ENCODE measurements at places on chromosomes 1 and 21.

- no peak for DNase-seq
Observed at GRCh38 chr1:243312952-243313634, 57.3 kb downstream of the SDCCAG8 start.

- DNase-seq = no peak
Observed at GRCh38 chr1:85450832-85451231, 14.1 kb downstream of the DDAH1 start.

GRCh38 chr21:45013260-45013841 is 61.0 kb upstream of the ADARB1 start:
- no peak for DNase-seq

GRCh38 chr1:192629612-192630011 is 6.3 kb upstream of the RGS13 start:
- DNase-seq = no peak

DNA sequence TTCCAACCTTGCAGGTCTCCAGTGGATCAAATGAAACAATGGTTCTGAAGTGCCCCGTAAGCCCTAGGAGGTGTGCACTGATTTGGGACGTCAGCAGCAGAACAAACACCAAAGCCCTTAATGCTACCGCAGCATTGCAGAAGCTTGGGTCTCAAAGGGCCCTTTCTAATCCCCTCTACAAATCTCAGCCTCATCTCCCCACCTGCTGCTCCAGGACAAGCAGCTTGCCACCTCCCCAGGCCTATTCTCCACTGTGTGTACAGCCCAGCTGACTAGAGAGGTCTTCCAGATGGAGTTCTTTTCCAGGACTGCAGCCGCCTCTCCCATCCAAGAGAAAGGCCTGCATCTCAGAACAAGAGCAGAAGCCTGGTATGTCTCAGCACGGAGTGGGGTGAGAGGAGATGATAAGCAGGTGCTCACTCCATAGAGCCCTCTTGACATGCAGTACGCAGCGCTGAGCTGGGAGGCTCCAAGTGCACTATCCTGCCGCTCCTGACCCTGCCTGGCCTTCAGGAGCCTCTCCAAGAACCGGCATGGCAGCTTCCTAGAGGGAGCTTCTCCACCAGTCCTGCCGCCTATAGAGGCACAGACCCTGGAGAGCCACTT is 46.3 kb downstream of the MRPL37 start:
- no peak for DNase-seq

- DNase-seq = no peak
Observed at GRCh38 chr1:168656485-168656884, 72.5 kb downstream of the DPT start.

- no peak for DNase-seq
Observed at GRCh38 chr1:25906644-25907300, 553 bp upstream of the STMN1 start.

DNA sequence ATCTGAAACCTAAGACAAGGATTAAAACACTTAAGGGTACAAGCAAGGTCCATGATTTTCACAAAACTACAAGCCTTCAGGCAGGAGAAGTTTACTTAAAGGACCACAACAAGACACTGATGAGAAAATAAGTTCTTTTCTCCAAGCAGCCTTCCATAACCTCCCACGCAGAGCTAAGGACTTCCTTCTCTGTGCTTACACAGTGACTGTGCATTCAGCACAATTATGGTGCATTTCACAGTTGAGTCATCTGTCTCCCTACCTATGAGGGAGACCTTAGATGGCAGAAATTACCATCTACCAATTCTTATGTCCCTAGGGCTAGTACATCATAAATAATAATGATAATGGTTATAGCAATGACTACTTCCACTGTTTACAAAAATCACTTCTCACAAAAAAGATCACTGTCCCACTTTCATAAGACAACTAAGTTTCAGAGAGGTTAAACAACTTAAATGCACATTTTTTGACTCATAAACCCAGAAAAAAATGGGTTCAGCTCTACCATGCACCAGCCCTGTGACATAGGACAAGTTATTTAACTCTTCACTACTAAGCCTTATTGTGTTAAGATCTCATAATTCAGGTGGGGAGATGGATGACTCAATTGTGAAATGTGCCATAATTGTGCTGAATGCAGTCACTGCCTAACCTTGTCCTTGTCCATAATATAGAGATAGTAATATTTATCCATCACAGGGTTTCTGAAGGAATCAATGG is 45.3 kb downstream of the TARBP1 start:
- DNase-seq = no peak

DNA sequence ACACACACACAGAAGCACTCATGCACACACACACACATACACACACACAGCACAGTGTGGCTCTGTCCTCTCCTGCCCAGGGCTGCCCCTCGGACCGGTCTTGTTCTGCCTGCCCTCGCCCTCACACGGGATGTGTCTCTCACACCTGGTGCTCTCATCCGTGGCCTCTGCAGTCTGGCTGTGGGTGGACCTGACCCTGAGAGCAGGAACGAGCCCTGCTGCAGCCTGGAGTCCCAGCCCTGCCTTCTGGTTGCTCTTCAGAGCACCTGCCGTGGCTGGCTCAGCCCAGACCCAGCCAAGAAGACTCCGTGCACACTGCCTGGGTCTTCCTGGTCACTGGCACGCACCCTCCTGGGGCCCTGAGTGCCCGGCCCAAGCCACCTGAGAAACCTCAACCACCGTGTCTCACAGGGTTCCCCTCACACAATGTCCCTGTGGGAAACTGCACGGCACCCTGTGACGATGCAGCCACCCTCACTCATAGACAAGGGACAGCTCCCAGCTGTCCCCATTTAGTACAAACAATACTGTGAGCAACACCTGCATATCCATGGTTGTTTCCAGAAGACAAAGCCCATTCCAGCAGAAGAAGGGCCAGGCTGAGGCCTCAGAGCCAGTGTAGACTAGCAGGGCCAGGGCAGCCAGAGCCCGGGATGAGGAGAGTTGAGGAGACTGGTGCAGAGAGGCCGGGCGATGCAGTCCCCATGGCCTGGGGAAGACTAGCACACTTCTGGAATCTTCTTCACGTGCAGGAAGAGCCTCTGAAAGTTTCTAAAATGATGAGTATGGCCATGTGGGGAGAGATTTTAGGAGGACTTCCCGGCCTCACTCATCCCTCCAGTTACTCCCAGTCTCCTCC is 234.0 kb downstream of the NPHP4 start:
- no peak for DNase-seq

- DNase-seq = no peak
Observed at GRCh38 chr1:194568610-194569009, 1382.2 kb upstream of the B3GALT2 start.

GRCh38 chr1:39076127-39076798 is 50.1 kb downstream of the NDUFS5 start:
- DNase-seq = no peak

DNA sequence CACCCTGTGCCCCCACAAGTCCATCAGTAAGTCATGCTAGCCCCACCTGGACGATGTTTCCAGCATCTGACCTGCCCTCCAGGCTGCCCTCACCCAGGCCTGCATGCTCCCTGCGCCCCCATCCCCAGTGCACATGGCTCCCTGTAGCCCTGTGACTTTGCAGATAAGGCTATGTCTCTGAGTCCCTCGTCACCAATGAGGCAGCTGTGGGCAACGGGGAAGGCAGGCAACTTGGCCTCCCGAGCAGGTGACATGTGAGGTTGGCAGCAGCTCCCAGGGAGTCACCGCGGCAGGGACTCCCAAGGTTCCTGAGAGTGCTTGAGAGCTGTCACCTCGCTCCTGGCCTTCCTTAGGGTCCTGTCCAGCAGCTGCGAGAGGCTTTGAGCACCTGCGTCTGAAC is 32.4 kb upstream of the AGPAT3 start:
- no peak for DNase-seq

- no peak for DNase-seq
Observed at GRCh38 chr1:202355944-202356553, 7.5 kb downstream of the PPP1R12B start.

DNA sequence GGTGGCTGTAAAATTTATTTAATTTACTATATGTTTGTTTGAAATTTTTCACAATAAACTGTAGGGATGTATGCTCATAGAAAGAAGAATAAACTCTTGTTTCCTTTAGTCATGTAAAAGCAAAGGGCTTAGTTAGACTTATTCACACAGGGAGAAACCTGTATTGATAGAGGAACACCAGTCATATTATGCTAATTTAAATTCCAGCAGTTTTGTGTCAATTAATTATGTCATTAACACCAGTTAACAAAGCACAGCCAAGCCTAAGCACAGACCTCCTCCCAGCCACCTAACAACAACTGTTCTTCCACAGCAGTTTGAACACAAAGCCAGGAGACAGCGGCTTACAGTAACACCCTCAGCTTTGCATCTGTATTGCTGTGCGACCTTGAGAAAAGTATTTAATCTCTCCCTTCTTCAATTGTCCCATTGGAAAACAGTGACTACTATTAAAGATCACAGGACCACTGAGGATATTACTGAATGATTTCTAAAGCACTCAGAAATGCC is 260.8 kb upstream of the RRP15 start:
- no peak for DNase-seq

DNA sequence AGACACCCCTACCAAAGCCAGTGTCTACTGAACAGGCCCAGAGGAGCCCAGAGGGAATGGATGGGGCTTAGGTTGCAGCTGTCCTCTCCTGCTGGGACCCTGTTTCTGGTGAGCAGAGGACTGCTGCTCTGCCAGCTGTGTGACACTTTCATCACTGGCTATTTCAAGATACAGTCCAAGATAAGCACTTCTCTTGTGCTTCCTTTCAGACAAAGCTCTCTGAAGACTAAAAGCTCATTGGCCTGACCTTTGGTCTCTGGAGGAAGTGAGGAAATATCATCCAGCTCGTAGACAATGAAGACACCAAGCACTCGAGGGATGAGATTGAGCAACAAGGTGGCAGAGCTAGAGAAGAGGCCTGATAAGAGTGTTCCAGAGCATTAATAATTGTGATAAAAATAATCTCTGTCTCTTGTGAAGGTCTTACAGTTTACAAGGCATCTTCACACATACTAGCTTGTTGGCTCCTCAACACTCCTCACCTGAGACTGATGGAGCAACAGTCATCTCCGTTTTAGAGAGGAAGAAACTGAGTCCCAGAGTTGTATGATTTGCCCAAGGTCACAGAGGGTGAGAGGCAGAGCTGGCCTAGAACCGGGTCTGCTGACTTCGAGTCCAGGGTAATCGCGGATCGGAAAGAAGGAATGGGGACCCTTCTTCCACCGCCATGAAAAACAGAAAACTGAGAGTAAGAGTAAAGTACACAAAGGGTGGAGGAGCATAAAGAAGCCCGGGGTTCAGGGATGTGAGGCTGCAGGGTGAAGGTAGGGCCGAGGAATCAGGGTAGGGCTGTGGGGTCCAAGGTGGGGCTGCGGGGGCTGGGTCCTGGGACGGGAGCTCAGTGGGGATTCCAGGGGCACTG is 666 bp downstream of the PAFAH2 start:
- peak; percentile 44 for DNase-seq

DNA sequence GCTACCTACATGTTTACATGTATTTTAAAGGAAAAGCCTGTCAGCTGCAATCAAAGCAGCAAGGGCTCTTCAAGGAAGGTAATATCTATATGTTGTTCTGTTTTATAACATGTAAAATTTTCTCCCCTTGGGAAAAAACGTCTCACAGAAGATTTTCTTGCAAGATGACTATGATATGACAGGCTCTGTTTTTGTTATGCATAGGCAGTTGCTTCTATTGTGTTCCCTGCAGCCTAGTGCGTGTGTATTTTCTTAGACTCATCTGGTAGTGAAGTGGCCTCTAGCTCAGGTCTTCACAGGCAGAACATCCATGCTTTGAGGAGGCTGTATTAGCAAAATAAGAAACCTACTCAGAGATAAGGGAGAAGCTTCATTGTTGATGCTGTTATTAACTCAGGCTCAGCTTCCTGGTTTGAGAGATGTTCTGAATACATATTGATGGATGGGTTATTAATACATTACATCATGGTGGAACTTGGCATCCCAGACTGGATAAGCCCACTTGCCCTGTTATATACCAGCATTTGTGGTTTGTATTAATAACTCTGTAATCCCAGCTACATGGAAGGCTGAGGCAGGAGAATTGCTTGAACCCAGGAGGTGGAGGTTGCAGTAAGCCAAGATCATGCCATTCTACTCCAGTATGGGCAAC is 35.8 kb downstream of the LAMC1 start:
- DNase-seq = no peak

- no peak for DNase-seq
Observed at GRCh38 chr21:26962621-26963181, 4.2 kb downstream of the ADAMTS5 start.

GRCh38 chr1:184388319-184388889 is 1.6 kb downstream of the C1orf21 start:
- peak; percentile 18 for DNase-seq

GRCh38 chr1:175887981-175888428 is 144.6 kb upstream of the TNR start:
- peak; percentile 73 for DNase-seq

GRCh38 chr1:154661110-154661509 is 53.1 kb upstream of the ADAR start:
- DNase-seq = no peak

GRCh38 chr1:242005866-242006535 is 7.1 kb upstream of the MAP1LC3C start:
- peak; percentile 60 for DNase-seq

GRCh38 chr21:36052860-36053714 is 7.2 kb downstream of the SETD4 start:
- DNase-seq = no peak

GRCh38 chr1:27106561-27107323 is 48.2 kb downstream of the SLC9A1 start:
- no peak for DNase-seq

GRCh38 chr1:153058826-153059784 is 1.8 kb upstream of the SPRR2A start:
- DNase-seq = no peak

GRCh38 chr21:41405321-41405720 is 20.7 kb upstream of the MX1 start:
- DNase-seq = no peak

GRCh38 chr1:213560226-213560625 is 427.5 kb upstream of the PROX1 start:
- no peak for DNase-seq

DNA sequence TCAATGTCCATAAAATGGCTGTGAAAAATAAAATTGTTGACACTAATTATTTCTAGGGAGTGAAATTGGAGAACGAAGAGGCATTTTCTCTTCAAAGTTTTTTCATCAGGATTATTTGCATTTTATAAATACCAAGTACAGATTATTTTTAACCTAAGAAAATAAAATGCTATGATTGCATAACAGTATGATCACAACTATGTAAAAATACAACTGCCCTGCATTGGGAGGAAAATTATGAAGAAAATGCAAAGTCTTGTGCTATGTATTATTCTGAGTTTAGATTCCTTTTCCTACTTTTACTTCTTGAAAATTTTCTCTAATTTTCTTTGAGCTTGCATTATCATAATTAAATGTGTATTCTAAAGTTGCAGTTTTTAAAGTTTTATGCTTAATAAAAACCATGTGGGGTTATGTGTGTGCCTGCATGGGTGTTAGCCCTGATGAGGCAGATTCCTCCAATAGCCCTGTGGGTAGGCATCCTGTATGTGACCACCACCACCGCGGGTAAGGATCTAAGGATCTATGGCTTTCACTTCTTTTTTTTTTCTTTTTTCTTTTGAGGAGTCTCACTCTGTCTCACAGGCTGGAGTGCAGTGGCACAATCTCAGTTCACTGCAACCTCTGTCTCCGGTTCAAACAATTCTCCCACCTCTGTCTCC is 24.7 kb downstream of the STX6 start:
- DNase-seq = no peak

GRCh38 chr1:3462356-3463012 is 8.0 kb downstream of the ARHGEF16 start:
- no peak for DNase-seq

- peak; percentile 14 for DNase-seq
Observed at GRCh38 chr1:37741130-37741529, 23.8 kb downstream of the EPHA10 start.

All from SK-MEL-5 (cell line).